Fibroblast of skin of right quadriceps (primary cell): ENCODE measurements at places on chromosomes 12 and 14.
A peak's percentile ranks its signal among the peaks of the same experiment; 100 is the strongest.

GRCh38 chr12:25728056-25728595 lies 175.0 kb upstream of the LMNTD1 start:
- DNase-seq, result no peak

GRCh38 chr12:48219631-48220030 lies 16.5 kb upstream of the OR10AD1 start:
- no peak for DNase-seq

GRCh38 chr14:99773521-99774497 lies 19.4 kb upstream of the EML1 start:
- no peak for DNase-seq

GRCh38 chr12:124026755-124027745 lies 54.0 kb downstream of the ZNF664 start:
- DNase-seq, result peak; percentile 84

- no peak for DNase-seq
These were observed 35.7 kb downstream of the STK38L start for GRCh38 chr12:27279826-27280225.

GRCh38 chr14:75689012-75689411 lies 28.0 kb downstream of the TTLL5 start:
- peak; percentile 26 for DNase-seq

DNA sequence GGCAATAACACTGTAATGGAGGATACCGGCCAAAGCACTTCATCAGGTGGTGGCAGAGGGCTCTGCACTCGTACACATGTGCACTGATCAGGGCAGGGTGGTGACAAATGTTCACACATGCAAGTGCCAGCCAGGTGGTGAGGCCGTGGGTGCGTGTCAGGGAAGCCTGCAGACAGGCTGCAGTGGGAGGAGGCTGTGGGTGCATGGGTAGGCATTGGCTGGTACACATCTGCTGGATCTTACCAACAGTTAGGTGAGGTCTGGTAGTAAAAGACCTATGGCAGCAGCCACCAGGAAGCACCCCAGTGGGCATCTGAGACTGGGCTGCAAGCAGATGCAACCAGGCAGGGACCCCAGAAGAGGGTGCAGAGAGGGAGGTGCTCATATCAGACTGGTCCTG lies 65.3 kb downstream of the PDE6H start:
- no peak for DNase-seq

- DNase-seq, result peak; percentile 84
These were observed 229.7 kb upstream of the NPAS3 start for GRCh38 chr14:32709027-32709426.
